Activated CD8-positive, alpha-beta memory T cell treated with anti-CD3 and anti-CD28 coated beads, Interleukin-2, amount 10 ng/mL, durations not matched to agents 7 days and 5 days (primary cell): ENCODE measurements at places on chromosomes 6 and 20. TPM values are rescaled to one million over a fixed set of nuclear protein-coding genes. Genes with fewer than 3 reads are reported as not detected.

- peak; percentile 92 for DNase-seq
- peak overlapping the region; percentile 55 for H3K4me3 ChIP-seq
- H3K36me3 ChIP-seq = peaks cover 26% of the 10 kb centered on the region
- no peaks in the 10 kb centered on the region for H3K27me3 ChIP-seq
Observed at GRCh38 chr6:16322666-16323312, 84.4 kb downstream of the GMPR start.

ARMH2 gene
- 0.28 TPM for total RNA-seq

TSPYL4 gene
- total RNA-seq = 17.3 TPM

CDC40 gene
- total RNA-seq = 26.3 TPM

DNA sequence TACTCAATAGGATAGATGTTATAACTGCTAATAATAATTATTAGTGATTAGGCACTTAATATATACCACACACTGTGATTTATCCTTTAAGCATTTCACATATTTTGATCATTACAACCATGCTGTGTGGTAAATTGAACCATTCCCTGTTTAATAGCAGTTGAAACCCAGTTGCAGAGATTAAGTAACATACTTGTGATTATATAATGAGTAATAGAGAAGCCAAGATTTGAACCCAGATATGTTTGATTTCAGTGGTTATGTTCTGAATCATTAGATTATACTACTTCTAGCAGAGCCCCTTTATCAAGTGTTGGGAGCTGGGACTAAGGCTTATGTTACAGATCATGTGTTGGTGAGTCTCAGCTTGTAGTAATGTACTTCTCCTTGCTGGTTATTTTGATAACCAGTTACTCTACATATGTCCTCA lies 44.1 kb downstream of the STK4 start:
- H3K27me3 ChIP-seq = no peaks in the 10 kb centered on the region
- H3K4me3 ChIP-seq = no peak overlapping the region
- peaks cover 57% of the 10 kb centered on the region for H3K36me3 ChIP-seq
- no peak for DNase-seq
- peaks cover 30% of the 10 kb centered on the region for H3K4me1 ChIP-seq
- H3K27ac ChIP-seq = peak overlapping the region; percentile 1

RFX6 gene
- not detected for total RNA-seq
